ENCODE measurements at places on chromosomes 5 and 9. TPM values are rescaled to one million over a fixed set of nuclear protein-coding genes. Genes with fewer than 3 reads are reported as not detected.

- peak; percentile 41 for DNase-seq
Observed at GRCh38 chr5:128574041-128574440, 36.0 kb upstream of the FBN2 start.

GRCh38 chr5:94524841-94525697, 93.3 kb downstream of the KIAA0825 start:
- DNase-seq, result peak; percentile 51

DNA sequence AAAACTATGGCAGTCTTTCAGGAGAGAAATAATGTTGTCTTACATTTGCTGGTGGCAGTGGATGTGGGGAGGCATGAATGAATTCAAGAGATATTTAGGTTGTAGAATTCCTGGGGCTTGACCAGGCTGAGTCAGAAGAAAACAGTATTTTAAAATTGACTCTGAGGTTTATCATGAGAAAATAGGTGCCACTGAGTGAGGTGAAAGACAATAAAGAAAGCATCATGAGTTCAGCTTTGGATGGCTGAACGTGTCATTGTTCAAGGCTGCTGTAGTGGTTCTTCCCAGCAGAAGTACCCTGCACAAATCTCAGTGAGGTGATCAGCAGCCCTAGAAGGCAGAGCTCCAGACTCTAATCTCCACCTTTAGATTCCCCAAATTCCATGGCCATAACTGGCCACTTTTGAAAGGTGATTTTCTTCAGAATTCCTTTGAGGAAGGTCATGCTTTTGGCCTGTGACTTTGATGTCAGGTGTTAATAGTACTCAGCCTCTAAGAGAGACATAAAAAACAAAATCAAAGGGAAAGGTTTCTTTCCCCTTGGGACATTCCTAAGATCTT, 395.4 kb downstream of the NTRK2 start:
- no peak for DNase-seq

- no peak for DNase-seq
Observed at GRCh38 chr9:126883636-126884035, 23.2 kb downstream of the ZBTB34 start.

DNA sequence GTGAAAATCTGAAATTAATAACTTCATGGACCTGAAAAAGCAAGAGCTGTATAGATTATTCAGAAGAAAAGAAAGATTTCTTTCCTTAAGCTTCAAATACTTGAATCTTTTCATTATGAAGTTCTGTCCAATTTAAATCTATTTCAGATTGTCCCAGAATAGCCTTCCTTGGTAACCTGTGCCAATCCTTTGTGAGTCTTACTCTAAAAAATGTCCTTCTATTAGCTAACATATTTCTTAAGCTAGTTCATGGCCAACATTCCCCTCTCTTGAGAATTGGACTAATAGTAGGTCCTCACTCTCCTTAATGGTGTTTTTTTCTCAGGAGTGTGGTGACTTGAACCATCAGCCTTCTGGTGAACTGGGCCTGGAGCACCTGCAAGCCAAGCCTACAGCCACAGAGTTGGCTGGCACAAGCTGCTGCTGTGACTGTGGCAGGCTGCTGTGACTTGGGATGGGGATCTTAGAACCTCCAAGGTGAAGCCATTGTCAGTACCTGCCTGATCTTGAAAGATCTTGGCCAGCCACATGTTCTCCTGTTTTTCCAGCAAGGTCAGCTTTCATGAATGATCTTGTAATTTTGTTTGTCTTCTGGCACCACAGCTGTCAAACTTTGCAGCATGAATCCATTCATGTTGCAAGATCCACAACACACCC, 262.6 kb upstream of the MAP3K1 start:
- DNase-seq, result no peak

DNA sequence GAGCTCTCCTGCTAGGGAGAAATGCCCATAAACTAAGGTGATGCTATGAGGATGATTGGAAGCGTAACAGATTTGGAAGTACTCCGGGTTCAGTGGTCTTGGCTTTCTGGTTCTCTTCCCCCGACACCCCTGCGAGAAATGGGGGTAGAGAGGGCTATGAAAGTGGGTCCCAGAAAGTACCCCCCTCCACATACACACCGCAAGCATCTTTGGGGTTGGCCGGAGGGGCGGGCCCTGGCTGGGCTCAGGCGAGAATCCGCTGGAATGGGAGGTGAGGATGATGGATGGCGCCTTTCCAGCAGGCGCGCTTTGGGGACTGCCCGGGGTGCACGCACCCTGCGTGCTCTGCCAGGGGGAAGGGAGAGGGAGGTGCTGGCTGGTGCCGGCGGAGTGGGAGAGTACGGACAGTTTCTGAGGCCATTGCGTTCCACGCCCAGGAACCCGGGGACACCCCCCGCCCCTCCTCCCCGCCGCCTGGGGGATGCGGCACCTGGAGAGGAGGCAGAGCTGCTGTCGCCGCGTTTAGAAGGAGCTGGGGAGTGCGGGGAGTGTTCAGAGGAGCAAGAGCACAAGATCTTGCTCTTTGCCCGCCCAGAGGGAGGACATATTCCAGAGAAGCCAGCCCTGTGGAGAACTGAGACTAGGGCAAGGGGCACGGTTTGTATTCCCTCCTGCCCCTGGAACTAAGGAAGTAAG, 1.9 kb downstream of the PCSK5 start:
- DNase-seq, result peak; percentile 36

DNA sequence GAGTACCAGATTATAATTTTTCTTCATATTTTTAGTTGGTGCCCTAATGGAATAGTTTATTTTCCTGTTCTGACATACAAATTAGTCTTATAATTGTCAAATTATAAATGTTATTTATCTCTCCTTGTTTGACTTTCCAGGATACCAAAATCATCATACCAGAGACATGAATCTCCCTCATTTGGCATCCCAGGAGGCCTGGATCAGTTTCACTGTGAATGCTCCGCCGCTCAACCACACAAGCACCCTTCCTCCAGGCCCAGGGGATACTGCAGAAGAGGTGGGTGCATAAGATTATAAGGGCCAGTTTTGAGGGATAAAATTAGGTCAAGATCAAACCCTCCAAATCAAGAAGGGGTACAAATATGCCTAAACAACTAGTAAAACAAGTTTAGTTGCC, 1229.3 kb downstream of the CDH12 start:
- DNase-seq, result no peak

- DNase-seq, result no peak
Observed at GRCh38 chr9:129422032-129422842, 198.7 kb downstream of the C9orf50 start.

UNC5A gene
- 1.4 TPM for total RNA-seq

All from cardiac muscle cell (in vitro differentiated cells and primary cell).